ENCODE measurements at places on chromosomes 5 and 9.

GRCh38 chr5:98482321-98483300, 290.9 kb upstream of the RGMB start:
- no peak for DNase-seq

DNA sequence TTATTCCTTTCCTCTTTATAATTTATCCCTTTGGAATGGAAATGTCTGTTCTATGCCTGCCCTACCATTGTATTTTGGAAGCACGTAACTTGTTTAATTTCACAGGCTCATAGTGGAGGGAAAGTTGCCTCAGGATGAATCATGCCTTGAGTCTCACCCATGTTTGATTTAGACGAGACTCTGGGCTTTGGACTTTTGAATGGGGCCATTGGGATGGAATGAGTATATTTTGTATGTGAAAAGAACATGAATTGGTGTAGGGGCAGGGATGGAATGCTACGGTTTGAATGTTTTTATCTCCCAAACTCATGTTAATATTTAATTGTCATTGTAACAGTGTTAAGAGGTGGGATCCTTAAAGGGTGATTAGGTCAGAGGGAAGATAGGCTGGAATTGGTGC, 10.3 kb downstream of the FBXW5 start:
- no peak for DNase-seq

DNA sequence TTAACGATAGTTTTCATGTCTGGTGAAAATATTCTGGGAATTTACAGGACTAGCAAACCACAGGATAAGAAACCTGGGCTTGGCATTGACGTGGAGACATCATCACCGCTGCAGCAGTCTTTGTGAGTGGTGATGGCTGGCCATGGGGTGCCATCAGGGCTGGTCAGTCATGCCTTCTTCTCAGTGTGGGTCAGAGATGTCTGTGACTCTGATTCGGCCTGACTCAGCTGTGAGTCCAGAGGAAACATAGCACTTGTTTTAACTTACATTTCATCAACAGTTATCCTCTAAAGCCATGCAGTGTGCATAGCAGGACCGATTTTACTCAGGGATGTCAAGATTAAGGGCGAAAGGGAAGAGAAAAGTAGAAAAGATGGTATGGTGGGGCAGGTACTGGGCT, 33.2 kb upstream of the CYFIP2 start:
- no peak for DNase-seq

GRCh38 chr9:128946571-128947276, 679 bp downstream of the DOLK start:
- no peak for DNase-seq

DNA sequence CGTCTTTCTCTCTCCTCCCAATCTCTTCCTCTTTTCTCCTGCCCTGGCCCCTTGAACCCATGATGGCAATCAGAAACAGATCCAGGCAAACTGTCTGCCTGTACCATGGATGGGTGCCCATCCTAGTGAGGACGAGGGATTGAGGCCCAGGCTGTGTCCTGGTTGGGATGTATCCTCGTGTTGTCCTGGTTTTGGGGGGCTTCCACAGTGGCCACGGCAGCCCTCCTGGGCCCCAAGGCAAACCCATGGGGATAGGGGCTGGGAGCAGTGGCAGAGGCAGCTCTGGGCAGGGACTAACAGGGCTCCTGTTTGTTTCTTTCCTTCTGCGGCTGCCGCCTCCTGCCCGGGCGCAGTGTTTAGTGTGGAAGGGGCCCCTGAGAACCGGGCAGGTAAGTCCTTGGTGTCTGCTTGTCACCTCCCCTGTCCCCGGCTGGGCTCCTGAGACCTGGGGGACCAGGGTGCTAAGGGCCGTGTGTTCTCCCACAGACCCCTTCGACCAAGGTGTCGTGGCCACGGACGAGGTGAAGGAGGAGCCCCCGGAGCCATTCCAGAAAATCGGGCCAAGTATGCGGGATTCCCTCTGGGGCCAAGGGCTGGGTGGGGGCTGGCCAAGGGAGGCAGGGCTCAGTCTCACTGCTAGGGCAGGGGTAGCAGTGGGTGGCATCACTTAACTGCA, 70.0 kb downstream of the AMBP start:
- no peak for DNase-seq

GRCh38 chr5:10553476-10553875, 10.4 kb upstream of the ANKRD33B start:
- no peak for DNase-seq

DNA sequence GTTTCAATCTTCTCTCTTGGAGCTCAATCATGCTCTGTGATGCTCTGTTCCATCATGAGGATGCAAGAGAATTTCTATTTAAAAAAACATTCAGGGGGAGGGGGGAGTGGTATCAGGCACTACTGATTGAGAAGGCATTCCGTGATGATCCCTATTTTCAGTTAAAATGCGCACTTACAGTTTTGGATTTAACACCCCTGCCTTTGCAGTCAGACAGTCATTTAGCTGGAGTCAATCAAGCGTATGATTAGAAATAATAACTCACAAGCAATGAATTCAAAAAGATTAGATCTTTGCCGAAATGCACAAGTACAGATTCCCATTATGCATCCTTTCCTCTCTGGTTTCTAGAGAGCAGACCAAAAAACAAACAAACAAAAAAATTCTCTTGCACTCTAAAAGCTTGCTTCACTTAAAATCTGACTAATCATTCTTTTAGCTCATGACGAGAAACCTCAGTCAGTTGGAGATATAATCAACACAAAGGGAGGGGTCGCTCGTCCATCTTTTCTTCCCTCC, 55.4 kb downstream of the EFNA5 start:
- no peak for DNase-seq

DNA sequence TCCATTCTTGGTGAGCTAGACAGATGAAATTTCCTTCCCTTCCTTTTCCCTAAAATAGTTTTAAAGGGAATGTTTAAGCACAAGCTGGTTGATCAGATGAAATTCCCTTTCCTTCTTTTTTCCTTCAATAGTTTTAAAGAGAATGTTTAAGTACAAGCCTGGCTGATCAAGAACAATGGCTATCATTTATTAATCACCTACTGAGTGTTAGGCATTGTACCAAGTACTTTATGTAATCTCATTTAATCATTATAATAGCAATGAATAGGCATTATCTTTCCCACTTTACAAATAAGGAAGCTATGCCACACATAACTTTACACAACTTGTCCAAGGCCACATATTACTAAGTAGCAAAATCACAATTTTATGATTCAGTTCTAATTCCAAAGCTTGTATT, 152.0 kb upstream of the ACOT12 start:
- DNase-seq: no peak

DNA sequence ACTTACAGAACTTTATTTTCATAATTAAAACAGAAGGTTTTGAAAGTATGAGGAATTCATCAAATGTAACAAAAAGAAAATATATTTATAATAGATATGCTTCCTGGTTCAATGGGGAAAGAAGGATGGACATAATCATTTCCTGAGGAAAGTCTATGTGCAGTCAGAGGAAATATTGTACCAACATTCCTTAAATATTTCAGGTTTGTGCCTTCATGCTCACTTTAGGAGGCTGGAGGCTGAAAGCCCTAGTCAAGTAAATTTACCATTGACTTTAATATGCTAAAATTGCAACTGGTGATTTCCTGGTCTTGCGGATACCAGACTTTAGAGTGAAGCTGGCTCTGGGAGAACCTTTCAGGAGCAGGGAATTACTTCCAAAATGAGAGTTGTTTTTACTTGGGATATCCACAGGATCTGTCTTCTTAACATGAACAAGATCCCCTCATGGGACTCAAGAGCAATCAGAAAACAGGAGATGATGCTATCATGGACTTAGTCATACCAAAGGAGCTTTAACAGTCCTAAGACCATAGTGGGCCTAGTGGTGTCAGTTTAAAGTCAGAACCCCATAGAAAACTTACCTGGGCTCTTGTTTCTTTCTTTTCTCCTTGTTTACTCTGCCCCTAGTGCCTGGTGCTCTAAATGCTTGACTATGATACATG, 762.8 kb upstream of the GRAMD2B start:
- DNase-seq: no peak

GRCh38 chr5:3778000-3778550, 182.4 kb downstream of the IRX1 start:
- no peak for DNase-seq

DNA sequence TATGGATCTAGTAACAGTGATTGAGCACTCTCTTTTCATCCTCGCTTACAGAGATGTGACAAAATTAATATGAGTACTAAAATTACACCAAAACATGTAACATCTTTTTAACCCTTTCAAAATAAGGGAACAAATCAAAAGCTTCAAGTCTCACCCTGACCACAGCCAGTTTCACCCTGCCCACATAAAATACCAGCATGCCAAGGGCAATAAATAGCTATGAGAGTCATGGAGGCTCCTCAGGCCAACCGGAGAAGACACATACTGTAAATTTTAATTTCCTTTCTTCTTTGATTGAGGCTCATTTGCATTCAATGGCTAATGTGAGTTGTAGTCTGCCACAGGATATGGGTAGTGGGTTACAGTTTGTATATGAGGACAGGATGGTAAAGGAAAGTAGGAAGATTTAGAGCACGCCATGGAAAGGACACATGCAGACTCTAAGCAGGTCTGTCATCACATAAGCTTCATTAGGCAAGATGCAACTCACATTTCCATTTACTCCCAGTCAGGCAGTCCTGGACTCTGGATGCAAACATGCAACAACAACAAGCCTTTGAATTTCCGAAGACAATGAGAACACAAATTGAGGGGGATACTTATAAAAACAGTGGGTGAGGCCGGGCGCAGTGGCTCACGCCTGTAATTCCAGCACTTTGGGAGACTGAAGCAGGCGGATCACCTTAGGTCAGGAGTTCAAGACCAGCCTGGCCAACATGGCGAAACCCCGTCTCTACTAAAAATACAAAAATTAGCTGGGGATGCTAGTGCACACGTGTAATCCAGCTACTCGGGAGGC, 11.3 kb downstream of the IL4 start:
- DNase-seq: no peak

GRCh38 chr9:87554976-87555375, 57.3 kb downstream of the DAPK1 start:
- no peak for DNase-seq

DNA sequence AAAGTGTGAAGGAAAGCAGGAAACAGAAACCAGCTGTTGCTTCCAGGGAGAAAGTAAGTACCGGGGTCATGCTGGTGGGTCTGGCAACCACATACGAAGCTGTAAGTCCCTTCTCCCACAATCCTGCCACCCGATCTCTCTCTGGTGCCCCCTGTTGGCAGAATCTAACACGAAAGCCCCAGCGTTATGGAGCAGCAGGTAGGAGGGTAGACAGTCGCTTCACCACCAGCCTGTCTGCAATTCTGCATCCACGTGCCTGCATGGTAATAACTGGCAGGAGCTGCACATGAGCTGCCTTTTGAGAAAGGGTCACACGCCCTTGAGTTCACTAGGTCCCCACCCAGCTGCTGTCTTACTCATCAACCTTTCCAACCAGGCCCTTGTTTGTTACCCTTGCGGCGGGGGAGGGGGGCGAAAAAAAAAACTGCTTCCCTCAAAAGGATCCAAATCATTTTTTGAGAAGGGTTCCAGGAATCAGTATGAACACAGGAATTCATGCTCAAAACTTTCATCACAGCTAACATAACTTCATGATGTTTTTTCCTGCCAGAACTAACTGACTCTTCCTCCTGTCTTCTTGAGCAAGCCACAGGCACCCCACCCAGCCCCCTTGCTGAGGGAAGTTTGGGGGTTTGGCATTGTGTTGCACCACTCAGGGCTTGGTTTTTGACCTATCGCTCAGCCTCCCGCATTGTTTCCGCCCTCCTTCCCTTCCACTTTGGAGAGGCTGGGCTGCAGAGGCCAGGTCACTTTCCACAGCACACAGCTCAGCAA, 19.6 kb upstream of the TMEM252 start:
- DNase-seq: peak; percentile 59

DNA sequence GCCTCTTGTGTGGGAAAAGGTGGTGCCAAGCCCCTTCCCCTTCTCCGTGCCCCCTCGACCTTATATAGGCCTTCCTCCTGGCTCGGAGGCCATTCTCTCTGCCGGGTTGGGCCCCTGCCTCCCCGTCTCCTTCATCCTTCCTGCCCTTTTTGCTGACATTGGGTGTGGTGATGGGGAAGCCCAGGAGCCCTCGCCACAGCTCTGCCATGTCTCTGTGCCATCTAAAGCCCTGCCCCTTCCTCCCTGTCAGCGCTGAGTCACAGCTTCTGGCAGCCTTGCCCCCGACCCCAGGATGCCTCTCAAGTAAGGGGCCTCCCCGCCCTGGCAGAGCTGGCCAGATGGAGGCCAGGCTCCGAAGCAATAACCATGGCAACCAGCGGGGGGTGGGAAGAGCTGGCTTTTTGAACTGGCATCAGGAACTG, 30.4 kb downstream of the JADE2 start:
- DNase-seq: peak; percentile 52

DNA sequence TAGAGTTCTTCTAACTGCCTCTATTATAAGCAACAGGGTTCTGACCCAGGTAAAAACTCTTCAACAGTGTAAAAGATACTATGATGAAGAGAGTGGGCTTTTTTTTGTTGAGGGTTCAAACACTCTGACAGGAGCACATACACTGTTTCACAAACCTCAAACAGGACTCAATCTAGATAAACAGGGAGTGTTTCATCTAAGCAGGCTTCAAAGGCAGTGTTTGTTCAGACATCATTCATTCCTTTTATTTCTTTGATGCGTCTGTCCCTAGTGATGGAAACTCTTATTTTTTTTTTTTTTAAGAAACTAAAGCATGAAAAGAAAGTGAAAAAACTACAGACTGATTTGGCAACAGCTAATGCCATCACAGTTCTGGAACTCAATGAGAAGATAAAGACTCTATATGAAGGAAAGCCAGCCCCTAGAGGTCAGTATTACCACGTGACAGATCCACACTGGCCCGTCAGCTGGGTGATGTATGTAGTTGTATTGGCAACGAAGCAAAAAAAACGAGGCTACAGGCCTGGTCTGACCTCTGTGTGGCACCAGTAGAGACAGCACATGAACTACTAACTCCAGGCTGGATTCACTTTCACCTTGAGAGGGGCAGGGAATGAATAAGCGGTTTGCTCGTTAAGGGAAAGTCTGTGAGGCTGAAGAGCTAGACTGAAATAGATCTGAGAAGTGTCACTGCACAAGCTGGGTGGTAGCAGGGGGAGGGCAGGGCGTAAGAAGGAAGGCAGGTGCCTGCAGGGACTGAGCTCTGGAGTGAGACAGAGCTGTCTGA, 172.2 kb downstream of the CCDC192 start:
- no peak for DNase-seq

GRCh38 chr5:115363879-115364278, 67.4 kb upstream of the CCDC112 start:
- no peak for DNase-seq

- no peak for DNase-seq
Observed at GRCh38 chr5:90390326-90390725, 19.2 kb downstream of the CETN3 start.

GRCh38 chr5:150000990-150001659, 586 bp downstream of the HMGXB3 start:
- peak; percentile 28 for DNase-seq

- DNase-seq: no peak
Observed at GRCh38 chr5:95617057-95617456, 2.8 kb upstream of the GPR150 start.
